Putamen (tissue), 1 donor: ENCODE measurements at places on chromosomes 3 and 15.

- no peak for DNase-seq
Measured at GRCh38 chr15:78394981-78395616, 42.9 kb upstream of the IREB2 start.

DNA sequence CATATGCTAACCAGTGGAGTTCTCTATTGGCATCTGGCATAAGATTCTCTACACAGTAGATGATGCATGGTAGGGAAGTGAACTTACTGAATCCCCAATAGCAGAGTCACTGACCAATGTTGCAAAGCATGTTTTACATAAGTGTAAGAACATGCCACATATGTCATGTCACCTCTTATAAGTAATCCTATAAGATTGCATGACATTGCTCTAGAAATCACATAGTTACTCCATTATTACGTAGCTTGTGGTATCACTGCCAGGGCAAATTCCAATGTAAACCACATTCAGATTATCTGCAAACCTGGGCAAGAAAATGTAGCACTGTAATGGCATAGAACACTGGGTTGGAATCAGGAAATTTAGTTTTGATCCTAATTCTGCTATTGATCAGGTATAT is 198.2 kb upstream of the UMPS start:
- no peak for DNase-seq

GRCh38 chr3:108133048-108133369 is 42.2 kb upstream of the CD47 start:
- DNase-seq, result no peak

GRCh38 chr15:73518876-73519733 is 76.1 kb downstream of the REC114 start:
- no peak for DNase-seq

- DNase-seq, result no peak
Measured at GRCh38 chr15:70127770-70128413, 30.2 kb upstream of the TLE3 start.

DNA sequence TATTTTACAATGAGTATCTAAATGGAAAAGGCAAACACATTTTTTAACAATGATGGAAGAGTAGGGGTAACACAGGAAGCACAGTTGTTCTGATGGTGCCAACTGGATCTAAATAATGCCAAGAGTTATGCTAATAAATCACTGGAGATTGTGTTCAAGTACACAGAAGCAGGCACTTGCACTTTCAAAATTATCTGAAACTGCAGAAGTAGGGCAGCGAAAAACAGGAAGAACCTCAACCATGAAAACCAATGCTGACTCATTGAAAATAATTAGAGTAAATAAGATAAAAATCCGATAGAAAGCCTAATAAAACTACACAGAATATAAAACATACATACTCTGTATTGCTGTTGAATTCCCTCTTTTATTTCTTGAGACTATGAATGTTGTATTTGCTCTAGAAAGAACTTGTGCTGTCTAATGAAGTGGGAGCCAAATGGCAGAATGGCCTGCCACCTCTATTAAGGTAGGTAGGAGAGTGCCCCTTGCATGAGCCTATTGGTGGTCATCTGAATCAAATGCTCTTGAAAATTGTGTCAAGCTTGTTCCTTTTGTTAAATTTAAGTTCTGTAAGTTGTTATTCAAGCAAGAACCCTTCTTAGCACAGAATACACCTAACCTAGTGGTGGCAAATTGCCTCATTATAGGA is 93.7 kb downstream of the ABI3BP start:
- DNase-seq, result no peak

GRCh38 chr3:116181159-116181558 is 264.1 kb downstream of the LSAMP start:
- no peak for DNase-seq

GRCh38 chr15:70047386-70048197 is 50.1 kb downstream of the TLE3 start:
- DNase-seq, result no peak

GRCh38 chr3:116029266-116029665 is 406.0 kb downstream of the GAP43 start:
- no peak for DNase-seq

DNA sequence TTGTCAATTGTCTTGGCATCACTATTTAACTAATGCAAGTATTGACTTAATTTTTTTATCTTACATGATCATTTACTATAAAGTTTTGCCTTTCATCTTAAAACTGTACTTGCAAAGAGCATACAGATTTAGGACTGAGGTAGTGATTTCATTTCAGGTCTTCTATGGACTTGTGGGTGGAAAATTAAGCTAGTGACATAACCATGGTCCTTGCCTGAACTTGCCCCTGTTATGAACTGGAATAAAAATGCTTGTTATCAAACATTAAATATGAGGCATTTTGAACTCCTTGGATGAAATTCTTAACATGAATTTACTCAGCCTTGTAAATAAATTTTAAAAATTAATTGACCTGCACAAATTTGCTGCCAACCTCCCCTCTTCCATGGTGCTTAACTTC is 712.0 kb downstream of the NAALADL2 start:
- no peak for DNase-seq

DNA sequence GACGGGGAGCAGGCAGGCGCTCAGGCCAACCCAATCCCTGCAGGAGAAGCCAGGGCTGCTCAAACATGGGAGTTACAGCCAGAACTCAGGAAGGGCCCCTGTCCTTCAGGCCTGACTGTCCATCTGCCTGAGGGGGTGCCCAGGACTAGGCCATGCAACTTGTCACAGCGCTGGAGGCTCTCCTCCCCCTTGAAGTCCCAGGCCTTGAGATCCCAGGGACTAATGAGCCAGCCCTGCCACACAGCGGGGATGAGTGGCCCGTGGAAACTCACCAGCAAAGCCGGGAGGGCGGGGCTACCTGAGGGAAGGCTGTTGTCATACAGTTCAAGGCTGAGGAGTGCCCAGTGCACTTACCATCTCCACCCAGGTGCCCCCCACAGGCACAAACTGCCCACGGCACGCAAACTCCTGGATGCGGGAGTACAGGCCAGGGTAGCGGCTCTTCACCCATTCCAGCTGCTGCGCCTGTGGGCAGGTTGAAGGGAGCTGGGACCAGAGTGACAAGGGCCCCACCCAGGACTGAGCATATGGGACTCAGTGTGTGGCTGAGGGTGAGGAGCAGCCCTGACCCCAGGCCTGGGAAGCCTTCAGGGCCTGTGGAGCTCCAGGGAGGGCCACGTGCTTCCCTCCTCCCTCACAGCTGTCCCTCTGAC is 6.3 kb downstream of the MAN2C1 start:
- no peak for DNase-seq

- no peak for DNase-seq
Measured at GRCh38 chr3:129723558-129724324, 117.3 kb upstream of the PLXND1 start.

- DNase-seq, result peak; percentile 75
Measured at GRCh38 chr3:11452885-11453847, 181.0 kb downstream of the ATG7 start.

DNA sequence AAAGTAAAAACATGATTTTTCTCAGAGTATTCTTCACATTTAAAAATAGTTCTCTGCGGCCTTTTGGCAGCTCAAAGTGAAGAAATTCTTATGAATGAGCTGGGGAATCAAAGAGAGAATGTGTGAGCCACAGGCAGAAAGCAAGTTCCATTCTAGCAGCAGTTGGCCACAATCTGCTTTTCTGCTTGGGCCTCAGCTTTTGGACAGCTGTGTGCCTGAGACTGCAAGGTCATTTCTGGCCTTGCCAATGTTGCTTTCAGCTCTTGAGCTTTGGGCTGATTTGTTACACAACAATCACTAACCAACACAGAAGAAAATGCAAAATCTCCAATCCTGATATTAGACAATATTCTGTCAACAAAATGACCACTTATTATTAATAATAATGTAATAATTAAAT is 14.4 kb upstream of the TM4SF4 start:
- no peak for DNase-seq

GRCh38 chr3:65245133-65246063 is 557.6 kb upstream of the ADAMTS9 start:
- no peak for DNase-seq

DNA sequence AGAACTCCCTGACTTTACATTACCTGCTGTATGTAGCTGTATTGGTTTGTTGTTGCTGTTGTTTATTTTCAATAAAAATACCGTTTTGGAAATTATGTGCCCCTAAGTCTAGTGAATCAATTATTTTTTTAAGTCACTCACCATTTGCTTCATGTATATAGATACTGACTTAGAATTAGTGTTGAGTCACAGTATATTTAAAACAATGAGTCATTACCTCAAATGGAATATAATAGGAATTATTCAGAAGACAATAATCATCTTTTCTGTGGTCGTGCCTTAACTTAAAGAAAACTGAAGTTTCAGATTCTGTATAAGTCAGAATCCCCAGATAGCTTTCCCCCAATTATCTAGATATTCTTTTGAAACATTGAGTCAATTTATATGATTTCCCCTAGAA is 21.0 kb upstream of the ALDH1A2 start:
- no peak for DNase-seq

DNA sequence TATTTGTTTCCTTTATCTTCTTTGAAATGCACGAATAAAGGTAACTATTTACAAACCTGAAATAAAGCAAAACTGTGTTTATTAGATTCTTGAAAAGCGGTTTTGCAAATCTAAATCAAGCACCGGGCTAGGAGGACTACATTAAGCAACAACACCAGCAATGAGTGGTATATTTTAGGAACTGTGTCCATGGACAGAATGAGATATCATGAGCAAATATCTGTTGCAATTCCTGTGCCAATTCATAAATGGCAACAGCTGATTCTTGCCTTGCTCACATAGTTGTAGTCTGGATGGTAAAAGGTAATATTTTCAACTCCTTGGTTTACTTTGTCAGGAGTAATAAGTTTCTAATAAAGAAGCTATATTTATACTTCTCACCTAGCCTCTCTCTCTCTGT is 403.3 kb downstream of the LPP start:
- DNase-seq, result no peak

- DNase-seq, result peak; percentile 34
Measured at GRCh38 chr3:112627419-112627818, 13.5 kb downstream of the CCDC80 start.

DNA sequence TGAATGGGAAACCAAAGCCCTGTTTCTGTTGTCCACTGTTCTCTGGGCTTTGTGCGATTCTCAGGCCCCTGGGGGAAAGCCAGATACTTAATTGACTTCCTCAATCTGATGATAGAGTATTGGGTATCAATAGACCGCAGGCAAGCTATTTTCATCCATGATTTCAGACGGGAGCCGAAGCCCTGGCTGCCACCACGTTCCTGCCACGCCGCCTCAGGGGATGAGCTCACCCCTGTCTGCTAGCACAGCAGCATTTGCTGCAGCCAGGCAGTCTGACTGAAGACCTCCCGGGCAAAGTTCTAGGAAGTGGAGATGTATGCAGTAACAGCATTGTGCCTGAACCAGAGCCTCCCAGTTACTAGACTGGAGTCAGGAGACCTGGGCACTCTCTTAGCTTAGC is 69.8 kb downstream of the ISG20 start:
- no peak for DNase-seq

GRCh38 chr3:45736707-45737106 is 47.5 kb downstream of the SACM1L start:
- no peak for DNase-seq

- no peak for DNase-seq
Measured at GRCh38 chr3:42045708-42046243, 45.4 kb upstream of the TRAK1 start.

GRCh38 chr3:177321819-177322218 is 124.5 kb upstream of the TBL1XR1 start:
- no peak for DNase-seq
